ENCODE measurements at places on chromosomes 1 and 21.

GRCh38 chr1:16976966-16977365 is 3.5 kb downstream of the MFAP2 start:
- no peak for DNase-seq

GRCh38 chr1:65264197-65264929 is 45.0 kb upstream of the DNAJC6 start:
- DNase-seq = peak; percentile 75

DNA sequence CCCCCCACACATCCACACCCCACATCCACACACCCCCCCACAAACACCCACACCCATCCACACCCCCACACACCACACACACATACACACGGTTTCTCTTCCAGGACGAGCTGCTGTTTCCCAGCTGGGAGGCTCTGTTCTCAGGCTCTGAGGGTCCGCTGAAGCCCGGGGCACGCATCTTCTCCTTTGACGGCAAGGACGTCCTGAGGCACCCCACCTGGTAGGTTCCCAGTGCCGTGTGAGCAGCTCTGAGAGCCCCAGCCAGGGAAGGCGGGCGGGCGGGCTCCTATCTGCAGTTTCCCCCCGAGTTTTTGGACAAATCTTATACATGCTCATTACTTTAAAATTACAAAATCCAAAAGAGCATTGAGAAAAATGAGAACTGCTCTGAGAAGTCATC is 31.2 kb downstream of the SLC19A1 start:
- no peak for DNase-seq

- DNase-seq = no peak
Observed at GRCh38 chr21:31289702-31290101, 54.4 kb downstream of the TIAM1 start.

DNA sequence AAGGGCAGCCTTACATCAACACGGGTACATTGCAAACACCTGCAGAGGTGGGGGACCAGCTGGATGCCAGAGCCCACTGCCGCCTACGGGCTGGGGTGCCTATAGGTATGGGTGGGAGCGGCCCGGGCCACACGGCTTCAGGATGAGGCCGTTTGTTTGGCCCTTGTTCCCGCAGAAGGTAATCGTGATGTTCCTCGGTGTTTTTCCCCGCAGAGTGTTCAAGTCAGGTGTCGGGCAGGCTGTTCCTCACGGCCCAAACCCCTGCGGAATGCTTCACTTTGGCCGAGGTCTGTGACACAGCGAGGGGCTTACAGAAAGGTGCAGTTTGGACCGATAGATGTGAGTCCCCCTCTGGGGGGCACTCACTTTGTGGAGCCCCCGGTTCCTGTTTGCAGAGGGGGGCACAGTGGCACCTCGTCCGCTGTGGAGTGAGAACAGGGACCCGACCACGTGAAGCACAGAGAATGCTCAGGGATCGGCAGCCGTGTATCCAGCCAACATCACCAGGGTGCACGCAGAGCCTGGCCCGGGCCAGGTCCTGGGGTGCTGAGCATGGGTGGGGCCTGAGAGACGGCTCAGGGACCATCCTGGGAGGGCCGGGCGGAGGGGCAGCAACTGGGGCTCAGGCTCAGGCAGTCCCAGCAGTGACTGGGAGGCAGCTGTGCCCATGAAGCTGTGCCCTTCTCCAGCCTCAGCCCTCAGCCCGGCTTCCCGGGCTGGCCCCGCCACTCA is 453 bp upstream of the TTLL10 start:
- no peak for DNase-seq

Measured in fibroblast of skin of right quadriceps (primary cell).